ENCODE measurements at places on chromosomes 11 and 22.

DNA sequence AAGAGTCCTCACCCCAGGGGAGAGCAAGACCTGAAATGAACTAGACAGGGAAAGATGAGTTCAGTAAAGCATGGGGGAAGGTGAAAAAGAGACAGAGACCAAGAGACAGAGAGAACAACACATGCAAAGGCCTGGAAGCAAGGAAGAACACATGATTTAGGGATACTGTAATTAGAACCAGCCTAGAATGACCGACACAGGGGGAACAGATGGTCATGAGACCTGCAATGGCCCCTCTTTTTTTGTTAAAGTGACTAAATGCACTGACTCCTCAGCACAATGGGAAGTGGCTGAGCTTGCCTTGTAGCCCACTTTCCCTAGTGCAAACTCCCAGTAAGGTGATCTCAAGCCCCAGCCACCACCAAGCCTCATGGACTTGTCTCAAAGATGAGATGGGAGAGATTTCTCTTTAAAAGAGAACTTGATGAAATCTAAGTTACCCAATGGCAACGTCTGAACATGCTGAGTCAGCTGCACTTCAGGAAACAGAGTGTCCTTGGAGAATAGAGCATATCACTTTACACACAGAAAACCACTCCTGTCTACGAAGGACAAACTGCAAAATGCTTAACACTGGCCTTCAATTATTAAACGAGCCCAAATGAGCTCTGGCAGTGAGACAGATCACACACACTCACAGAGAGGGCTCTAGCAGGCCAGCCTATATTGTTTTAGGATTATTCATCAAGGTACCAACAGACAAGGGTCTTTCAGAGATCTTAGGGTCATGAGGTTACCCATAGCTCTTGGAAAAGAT, 91.0 kb downstream of the SERGEF start:
- DNase-seq, result no peak

DNA sequence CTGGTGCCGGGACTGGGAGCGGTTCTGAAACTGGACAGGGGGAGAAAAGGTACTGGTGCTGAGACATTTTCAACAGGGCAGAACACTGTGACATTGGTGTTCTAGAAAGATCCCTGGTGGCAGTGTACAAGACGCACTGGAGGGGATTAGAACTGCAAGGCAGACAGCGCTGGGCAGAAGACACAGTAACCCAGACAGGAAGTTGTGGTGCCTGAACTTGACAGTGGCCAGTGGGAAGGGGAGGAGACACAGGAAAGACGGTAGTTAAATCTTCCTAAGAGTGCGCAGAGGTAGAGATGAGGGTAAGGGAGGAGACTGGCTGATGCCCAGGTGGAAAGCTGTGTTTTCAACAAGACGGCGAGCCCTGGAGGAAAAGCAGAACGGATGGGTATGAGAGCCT, 24.5 kb downstream of the FAM227A start:
- DNase-seq, result no peak

GRCh38 chr11:78202733-78203167, 14.0 kb downstream of the USP35 start:
- peak; percentile 30 for DNase-seq

DNA sequence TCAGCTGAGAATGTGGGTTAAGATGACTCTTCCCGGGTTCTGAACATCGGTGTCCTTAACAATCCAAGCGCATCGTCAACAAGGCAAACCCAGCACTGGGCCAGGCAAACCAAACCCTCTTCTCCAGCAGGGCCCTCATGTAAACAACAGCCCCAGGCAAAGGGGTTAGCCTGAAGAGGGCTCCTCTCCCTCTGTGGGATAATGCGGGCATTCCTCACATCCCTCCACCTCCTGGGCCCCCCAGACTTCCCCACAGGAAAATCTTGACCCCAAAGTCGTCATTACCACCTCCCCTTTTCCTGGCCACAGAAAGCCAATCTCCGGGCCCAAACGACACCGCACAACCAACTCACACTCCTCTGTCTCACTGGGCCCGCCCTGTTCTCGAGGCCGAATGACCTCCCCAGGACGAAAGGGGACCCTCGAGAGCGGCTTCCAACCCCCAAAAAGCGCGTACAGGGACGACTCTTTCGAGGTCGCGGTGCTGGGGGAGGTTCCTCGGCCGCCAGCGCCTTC, 566 bp downstream of the DDB1 start:
- DNase-seq, result peak; percentile 11

GRCh38 chr11:94776351-94777321, 8.5 kb downstream of the AMOTL1 start:
- no peak for DNase-seq

GRCh38 chr22:31637447-31637890, 24.5 kb downstream of the PISD start:
- DNase-seq, result peak; percentile 17

Data from stimulated activated CD4-positive, alpha-beta T cell treated with anti-CD3 and anti-CD28 coated beads, Interleukin-2, amount 100 ng/mL, for 24 hours (primary cell).